ENCODE measurements at places on chromosomes 16 and 17.

GRCh38 chr17:1511756-1512321, 4.6 kb downstream of the INPP5K start:
- no peak for DNase-seq

DNA sequence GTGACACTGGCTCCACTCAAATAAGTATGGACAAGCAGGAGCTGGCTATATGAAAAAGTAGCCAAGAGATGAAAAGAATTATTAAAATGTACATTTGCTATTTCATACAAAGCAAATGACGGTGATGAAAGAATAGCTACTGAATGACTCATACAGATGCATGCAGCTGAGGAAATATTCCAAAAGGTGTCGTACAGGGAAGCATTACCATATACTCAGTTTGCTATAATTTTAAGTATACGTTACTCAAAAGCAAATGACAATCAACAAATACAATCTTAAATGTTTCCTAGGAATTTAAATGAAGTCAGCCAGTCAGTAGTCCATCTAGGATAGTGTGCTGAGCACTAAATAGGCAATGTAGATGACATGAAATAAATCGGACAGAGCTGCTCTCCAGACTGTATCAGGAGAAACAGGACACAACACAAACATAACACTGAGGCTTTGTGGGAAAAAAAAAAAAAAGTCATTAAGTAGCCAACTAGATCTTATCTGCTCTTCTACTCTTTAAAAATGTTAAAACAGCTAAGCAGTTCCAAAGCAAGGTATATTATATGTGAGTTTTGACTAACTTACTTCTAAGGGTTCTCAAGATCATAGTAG, 65.0 kb downstream of the NCOR1 start:
- no peak for DNase-seq

DNA sequence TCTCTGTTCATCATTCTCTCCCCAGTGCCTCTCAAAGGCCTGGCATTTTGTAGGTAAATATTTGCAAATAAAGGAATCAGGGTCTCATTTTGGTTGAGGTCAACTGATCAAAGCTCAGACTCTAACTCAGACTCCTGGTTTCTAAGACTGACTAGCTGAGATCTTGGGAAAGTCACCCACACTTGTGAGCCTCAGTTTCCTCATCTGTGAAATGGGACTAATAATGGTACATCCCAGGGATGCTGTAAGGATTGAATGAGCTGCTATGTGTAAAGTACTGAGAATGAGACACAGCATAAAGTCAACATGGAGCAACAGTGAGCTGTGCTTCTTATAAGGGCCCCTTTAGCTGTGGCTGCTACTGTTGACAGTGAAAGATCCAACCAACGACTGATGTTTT, 70.6 kb upstream of the XYLT1 start:
- no peak for DNase-seq

- no peak for DNase-seq
Measured at GRCh38 chr17:14594690-14595089, 293.8 kb downstream of the HS3ST3B1 start.

GRCh38 chr16:2529961-2530628, 1.1 kb downstream of the CEMP1 start:
- no peak for DNase-seq

GRCh38 chr17:42673885-42674754, 2.7 kb downstream of the PLEKHH3 start:
- no peak for DNase-seq

- DNase-seq = no peak
Measured at GRCh38 chr16:81612351-81613163, 166.5 kb upstream of the PLCG2 start.

DNA sequence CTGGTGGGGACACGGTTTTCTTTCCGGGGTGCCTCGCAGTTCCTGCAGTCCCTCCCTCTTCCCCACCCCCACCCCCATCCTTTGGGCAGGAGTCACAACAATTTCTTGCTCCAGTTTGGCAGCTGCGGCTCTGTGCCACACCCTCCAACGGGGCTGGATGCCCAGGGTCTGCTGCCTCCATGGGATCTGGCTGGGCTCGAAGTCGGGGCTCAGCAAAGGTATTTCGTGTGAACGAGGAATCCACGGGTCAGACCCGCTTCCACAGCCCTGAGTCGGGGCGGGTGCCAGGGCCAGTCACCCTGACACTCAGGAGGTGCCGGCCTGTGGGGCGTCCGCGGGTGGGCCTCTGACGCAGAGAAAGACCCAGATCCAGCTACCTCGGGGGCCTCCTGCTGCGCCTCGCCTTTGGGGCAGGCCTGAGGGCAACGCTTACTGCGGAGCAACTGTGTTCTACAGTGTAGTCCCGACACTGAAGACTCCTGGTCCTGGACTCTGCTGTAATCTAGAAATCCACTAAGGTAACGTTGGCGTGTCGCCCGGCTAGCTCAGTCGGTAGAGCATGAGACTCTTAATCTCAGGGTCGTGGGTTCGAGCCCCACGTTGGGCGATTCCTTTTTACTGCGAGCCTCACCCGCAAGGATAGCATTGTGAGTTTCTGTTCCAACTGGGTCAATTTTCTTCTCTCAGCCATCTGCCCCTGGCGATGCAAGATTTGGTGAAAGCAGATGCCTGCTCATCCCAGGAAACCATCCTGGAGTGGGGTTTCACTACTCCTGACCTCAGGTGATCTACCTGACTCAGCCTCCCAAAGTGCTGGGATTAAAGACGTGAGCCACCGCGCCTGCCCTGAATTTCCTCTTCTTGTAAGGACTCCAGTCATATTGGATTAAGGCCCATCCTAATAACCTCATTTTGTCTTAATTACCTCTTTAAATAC, 12.6 kb upstream of the OR1F1 start:
- peak; percentile 41 for DNase-seq

DNA sequence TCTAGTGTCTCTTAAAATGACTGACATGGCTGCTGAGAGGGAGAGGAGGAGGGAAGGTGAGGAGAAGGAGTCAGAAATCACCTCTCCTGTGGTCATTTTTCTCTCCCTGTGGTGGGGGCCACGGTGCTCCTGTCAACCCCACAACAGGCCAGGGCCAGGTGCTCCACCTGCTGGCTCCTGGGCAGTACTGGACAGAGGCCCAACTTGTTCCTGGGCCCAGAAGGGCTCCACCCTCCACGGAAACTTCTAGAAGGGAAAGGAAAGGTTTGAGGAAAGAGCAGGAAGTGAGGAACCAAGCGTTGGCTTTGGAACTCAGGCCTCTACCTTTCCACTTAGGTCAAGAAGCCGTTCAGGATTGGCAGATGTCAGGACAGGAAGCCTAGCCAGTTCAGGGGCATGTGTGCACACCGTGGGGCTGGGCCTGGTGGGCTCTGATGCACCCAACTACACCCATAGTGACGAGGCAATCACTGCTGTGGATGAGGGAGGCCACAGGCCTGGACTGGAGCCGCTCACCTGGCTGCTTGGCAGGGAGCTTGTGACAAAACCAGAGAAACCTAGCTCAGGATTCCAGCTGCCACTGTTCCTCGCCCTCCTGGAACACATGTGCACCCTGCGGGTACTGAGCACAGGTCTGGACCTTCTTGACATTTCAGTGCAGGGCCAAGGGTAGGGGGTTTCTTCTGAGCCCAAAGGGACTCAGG, 36.1 kb downstream of the WNT3 start:
- no peak for DNase-seq

DNA sequence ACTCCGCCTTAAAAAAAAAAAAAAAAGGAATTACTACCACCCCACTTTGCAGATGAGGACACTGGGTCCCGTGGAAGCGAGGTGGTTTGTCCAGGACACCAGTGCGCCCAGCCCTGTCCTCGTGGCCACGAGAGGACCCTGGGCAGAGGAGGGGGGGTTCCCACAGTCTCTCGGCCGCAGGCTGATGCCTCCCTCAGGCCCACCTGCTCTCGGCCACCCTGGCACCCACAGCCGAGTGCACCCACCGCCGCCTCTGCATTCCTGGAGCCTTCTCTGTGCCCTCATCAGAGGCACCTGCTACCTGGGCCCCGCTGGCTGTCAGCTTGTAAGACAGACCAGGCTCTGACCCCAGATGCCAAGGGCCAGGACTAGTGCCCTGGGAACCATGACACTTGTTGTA, 28.1 kb upstream of the PVALEF start:
- DNase-seq = no peak

DNA sequence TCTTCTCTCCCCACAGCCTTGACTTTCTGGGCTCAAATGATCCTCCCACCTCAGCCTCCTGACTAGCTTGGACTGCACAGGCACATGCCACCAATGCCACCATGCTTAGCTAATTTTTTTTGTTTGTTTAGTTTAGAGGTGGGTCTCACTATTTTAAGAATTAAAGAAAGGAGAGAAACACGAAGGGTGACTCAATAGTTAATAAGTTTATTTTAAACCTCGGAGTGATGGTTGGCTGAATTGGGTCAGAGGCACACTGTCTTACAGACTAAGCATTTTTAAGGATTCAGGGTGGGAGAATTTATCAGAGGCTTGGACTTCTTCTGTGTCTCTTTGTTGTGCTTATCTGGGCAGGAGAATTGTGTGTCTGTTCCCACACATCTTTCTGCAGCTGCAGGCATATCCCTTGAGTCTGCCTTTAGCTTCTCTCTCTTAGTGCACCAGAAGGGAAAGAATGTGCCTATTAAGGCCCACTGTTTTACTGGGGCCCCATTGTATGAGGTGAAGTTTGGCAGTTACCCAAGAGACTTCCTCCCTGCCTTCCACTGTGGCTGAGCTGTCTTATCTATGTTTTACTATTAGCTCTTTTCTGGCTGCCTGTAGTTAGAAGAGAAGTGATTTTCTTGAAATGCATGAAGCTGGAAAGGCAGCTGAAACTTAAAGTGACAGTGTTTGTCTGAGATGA, 2172.0 kb downstream of the TP53TG3F start:
- DNase-seq = no peak

DNA sequence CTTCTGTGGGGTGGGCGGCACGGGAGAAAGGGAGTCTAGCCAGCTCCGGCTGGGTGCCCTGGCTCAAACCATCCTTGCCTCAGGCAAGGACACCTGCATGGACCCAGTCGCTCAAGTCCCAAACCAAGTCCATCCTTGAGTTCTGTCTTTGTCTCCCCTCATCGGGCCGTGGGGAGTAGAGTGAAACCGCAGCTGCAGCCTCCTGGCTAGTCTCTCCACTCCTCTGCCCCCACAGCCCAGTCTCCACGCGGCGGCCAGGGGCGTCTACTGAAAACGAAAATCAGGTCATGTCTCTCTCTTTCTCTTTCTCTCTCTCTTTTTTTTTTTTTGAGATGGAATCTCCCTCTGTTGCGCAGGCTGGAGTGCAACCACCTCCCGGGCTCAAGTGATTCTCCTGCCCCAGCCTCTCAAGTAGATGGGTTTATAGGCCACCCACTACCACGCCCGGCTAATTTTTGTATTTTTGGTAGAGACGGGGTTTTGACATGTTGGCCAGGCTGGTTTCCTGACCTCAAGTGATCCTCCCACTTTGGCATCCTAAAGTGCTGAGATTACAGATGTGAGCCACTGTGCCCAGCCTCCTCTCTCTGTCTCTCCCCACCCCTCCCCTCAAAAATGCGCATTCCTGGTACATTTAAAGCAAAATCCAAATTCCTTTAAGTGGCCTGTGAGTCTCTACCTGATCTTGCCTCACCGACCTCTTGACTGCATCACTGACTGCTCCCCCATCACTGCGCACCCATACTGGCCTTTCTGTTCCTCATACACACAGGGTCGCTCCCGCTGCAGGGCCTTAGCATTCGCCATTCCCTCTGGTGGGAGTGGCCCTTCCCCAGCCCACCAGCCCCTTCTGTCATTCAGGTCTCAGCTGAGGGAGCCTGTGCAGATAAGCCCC, 17.7 kb upstream of the RMI2 start:
- no peak for DNase-seq

DNA sequence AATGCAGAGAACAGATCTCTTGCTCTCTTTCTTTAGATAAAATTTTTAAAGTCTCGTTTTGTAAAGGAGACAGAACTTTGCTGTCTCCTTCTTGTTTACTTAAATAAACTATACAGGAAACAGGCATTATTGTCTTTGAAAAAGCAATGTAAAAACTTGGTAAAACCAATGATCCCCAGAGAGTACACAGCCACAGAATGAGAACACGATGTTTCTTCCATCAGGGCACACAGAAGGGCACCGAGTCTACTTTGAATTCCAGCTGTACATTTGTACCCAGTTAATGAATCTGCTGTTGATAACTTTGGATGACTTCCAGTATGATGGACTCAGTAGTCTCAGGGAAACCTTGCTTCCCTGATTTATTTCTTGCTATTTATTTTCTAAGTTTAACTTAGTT, 8.1 kb upstream of the TMEM100 start:
- DNase-seq = no peak

- no peak for DNase-seq
Measured at GRCh38 chr17:45298546-45299285, 18.1 kb downstream of the MAP3K14 start.

- no peak for DNase-seq
Measured at GRCh38 chr16:10314811-10315210, 71.0 kb upstream of the ATF7IP2 start.

DNA sequence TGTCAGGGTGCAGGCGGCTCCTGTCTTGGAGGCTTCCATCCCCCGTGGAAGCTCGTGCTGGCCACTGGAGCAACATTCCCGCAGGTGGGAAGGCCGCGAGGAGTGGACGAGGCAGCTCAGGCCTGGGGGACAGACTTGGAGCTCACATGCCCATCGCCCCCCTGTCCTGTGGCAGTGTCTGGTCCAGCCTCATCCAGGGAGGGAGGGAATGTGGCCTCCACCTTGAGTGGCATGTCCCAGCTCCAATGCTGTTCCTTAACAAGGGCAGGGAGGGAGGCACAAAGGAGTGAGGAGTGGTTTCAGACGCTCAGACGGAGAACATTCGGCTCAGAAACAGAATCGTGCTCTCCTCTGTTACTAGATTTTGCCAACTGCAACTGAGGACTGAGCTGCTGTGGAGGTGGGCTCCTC, 159.4 kb upstream of the CHMP6 start:
- no peak for DNase-seq

- no peak for DNase-seq
Measured at GRCh38 chr16:19185510-19185851, 17.4 kb downstream of the SYT17 start.

GRCh38 chr16:74563828-74564263, 43.1 kb downstream of the GLG1 start:
- peak; percentile 21 for DNase-seq

DNA sequence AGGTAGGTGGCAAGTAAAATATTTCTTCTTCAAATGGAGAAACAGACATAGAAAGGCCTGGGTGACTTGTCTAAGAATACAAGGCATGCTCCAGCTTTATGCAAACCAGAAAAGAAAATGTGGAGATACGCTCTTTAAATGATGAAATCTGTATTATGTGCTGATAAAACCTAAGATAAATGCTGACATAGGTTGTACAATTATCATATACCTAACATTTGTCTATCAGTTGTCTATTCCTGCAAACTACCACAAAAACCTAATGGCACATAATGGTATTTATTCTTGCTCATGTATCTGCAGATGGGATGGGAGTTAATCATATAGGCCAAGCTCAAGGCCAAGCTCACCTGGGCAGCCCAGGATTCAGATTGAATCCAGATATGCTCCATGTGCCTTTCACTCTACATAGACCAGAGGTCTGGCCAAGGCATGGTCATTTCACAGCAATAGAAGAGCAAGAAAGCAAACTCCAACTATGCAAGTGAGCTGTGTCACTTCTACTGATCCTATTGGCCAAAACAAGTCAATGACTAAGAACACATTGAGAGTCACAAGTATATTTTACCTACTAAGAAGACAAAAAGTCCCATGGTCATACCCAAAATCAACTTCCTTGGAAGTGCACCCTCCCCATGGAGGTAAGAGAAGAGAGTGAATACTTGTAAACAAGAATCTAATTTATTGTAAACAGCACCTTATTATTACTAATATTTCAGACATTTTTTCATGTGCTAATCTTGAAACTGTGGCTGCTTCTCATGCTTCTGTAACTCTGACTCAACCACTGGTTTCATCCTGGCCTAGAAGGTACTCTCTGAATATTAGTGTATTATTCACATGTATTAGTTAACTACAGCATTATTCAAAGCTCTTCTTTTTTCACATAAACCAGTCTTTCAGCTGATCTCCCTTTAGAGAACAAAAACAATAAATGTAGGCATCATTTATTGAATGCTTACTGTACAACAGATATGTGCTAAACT, 270.7 kb upstream of the SOX9 start:
- no peak for DNase-seq

Measured in stimulated activated CD4-positive, alpha-beta T cell treated with anti-CD3 and anti-CD28 coated beads, Interleukin-4, amount 100 ng/mL, for 24 hours (primary cell).